Panc1 (cell line): ENCODE measurements at places on chromosomes 13 and 19. TPM values are rescaled to one million over a fixed set of nuclear protein-coding genes. Genes with fewer than 3 reads are reported as not detected.

DNA sequence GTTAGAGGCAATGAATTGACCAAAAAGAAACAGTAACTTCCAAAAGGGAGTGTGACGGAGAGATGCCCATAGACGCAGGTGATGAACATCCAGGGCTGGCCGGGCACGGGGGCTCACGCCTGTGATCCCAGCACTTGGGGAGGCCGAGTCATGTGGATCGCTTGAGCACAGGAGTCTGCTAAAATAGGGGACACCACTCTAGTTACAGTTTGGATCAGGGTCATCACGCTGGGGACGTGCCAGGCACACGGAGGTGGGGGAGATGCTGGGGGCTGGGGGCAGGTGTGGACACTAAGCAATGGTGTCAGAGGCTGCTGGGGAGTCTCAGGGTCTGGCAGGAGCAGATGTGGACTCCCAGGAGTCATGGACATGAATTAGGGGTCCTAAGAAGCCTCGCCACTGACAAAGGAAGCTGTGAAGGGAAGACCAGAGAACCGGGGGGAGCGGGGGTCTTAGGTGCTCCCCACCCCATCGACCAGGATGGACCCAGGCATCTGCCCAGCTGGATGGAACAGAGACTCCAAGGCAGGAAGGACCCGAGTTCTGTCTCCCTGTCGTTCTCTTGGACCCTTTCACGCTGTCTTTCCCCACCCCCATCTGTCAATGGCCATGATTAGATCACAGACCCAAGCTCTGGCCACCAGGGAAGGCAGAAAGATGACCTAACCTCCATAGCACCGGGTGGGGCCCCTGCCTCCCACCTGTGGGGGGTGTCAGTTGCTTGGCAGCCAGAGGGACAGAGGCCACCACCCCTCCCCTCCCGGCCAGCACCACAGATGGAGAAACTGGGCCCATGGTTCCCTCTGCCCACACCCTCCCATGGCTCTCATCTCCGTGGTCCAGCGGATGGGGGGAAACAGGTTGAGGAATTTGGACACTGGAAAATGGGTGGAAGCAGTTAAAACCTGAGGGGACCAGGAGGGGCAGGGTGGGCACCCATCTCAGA, 19.6 kb downstream of the CCDC8 start:
- no peaks in the 10 kb centered on the region for H3K4me1 ChIP-seq
- H3K27me3 ChIP-seq, result no peaks in the 10 kb centered on the region
- H3K36me3 ChIP-seq, result 0 out of 2 replicates have a peak, but pooled peaks cover 2% of the 10 kb centered on the region
- H3K4me3 ChIP-seq, result no peak overlapping the region

GRCh38 chr13:76226941-76227340, 590.8 kb downstream of the LMO7 start:
- no peak for DNase-seq
- no peaks in the 10 kb centered on the region for H3K4me1 ChIP-seq
- no peak overlapping the region for H3K4me3 ChIP-seq
- no peaks in the 10 kb centered on the region for H3K36me3 ChIP-seq

The CBLC gene
- total RNA-seq, result 0.80 TPM

The DMKN gene
- total RNA-seq, result 5.6 TPM

DNA sequence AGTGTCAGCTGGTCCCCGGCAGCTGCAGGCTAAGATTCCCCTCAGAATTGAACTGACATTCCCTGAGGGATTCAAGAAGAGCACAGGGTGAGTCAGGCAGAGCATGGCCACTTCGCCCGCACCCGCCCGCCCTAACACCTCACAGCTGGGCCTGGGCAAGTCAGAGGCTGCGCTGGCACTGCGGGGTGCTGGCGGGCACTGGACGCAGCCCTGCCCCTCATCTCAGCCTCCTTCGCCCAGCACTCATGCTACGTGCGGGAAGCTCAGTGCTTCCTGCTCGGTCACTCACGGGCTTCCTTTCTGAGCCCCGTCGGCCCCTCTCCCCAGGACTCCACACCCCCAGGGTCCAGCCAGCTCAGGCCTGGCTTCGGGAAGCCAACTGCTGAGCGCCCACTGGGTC, 56.9 kb downstream of the MLLT1 start:
- no peak for DNase-seq
- H3K4me3 ChIP-seq, result no peak overlapping the region
- no peaks in the 10 kb centered on the region for H3K36me3 ChIP-seq
- no peak overlapping the region for H3K27ac ChIP-seq
